Activated CD8-positive, alpha-beta memory T cell treated with anti-CD3 and anti-CD28 coated beads for 4 hours (primary cell): ENCODE measurements at places on chromosomes 2 and 18.

- no peak for DNase-seq
These were observed 144.8 kb downstream of the ARHGAP28 start for GRCh38 chr18:6874315-6874714.

DNA sequence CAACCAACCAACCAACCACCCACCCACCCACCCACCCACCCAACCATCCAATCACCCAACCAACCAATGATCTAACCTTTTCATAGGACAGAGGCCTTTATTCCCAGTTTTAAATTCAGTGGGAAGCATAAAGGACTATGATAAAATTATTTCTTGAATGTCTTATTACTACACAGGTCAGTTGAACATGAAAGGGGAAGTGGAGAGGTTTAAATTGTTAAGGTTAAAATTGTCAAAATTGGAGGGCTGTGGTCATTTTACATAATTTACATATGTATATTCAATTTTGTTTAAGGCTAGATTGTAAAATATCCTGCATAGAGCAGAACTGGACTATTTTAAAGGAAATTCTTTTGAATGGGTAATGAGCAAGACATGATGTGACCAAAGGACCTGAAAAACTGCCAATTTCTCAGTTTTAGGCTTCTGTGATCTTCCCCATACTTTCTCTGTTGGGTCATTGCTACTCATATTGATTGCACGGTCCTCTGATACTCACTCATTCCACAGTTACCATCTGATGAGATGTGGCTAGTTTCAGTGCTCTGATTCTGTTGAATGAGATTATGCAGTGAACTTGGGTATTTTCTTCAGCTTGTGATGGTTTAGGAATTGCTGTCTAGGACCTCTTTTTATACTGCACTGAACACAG lies 127.4 kb downstream of the PLCL1 start:
- DNase-seq, result no peak

DNA sequence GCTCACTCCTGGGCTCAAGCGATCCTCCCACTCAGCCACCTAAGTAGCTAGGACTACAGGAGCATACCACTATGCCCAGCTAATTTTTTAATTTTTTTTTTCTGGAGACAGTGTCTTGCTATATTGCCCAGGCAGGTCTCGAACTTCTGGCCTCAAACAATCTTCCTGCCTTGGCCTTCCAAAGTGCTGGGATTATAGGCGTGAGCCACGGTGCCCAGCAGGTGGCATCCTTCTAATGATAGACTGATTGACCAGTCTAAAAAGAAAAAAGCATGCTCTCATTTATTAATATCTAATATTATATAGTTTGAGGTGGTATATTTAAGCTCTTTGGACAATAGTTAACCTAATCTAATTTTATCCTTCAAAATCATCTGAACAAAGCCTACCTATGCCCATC lies 198.6 kb downstream of the CAMKMT start:
- DNase-seq, result no peak

DNA sequence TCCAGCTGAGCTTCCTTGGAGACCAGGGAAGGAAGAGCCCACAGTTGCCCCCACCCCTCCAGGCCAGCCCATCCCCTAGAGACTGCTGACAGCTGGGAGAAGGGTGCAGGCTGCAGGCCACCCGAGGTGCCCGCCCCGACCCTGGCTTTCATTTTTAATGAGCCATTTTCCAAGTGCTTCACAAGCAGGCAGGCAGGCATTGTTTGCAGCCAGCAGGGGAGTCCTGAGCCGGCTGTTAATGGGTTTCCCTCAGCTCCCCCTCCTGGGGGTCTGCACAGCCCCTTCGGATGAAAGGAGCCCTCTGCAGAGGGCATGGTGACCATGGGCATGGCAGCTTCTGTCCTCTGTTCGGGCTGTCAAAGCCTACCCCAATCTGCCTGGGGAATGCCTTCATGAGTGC lies 94.5 kb downstream of the ZBTB7C start:
- no peak for DNase-seq

GRCh38 chr2:174717273-174717672 lies 47.0 kb downstream of the CHRNA1 start:
- DNase-seq, result no peak

DNA sequence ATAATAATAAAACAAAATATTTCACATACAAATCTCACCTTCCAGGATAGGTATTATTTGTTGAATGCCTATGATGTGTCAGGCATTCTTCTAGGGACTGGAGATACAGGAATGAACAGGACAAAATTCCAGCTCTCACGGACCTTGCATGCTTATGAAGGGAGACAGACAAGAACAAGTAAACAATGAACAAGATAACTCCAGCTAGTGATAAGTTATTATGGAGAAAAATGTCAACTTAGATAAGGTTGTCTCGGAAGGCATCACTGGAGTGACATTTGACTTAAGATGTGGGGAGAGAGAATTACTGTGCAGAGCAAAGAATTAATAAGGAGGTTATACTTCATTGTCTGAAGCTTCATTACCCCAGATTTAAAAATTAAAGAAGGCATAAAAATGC lies 836.7 kb downstream of the SOCS6 start:
- DNase-seq, result no peak

GRCh38 chr2:174051741-174052583 lies 86.8 kb upstream of the SP3 start:
- no peak for DNase-seq

DNA sequence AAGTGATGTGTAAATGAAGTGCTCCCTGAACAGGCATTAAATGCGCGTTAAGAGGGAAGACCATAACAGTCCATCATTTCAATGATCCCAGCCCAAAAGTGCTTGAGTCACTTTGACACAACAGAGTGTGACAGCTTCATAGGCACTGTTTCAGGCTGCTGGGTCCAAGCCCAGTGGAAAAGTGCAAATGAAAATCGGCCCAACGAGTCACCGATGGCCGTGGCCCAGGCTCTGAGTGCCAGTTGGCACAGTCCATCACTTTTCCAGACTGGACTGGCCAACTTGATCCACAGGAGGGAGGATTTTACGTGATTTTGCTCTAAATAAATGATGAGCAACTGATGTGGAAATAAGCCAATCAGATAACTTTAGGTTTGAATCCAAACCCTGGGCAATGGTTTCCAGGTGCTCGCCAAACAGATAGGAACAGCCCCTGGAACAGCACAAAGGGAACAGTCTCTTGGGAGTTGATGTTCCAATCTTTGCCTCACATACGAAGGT lies 114.0 kb downstream of the SP3 start:
- no peak for DNase-seq

DNA sequence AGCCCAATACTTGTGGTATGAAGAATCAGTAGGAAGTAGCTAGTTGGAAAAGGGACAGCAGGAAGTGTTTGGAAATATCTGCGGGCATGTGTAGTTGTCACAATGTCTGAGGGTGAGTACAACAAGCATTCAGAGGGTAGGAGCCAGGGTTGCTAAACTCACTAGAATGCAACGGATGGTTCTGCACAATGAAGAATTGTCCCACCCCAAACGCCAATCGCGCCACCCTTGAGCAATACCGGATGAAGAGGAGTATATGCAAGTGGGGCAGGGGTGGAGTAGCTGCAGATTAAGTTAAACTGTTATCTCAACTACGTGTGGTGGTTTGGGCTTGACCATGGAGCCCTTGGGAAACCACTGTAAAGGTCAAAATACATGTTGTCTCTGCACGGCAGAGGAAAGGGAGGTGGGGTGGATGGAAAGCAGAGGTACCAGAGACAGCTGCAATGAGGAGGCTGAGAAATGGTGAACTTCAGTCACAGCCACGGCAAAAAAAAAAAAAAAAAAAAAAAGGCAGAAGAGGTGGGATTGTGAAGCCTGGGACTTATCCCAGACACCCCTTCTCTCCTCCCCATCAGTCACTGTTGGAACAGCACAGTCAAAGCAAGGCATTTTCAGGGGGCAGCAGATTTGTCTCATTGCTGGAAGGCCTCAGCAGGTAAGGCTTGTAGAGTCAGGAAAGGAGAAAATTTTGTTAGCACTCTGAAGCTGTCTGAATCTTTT lies 5.2 kb downstream of the CCL20 start:
- DNase-seq, result no peak

DNA sequence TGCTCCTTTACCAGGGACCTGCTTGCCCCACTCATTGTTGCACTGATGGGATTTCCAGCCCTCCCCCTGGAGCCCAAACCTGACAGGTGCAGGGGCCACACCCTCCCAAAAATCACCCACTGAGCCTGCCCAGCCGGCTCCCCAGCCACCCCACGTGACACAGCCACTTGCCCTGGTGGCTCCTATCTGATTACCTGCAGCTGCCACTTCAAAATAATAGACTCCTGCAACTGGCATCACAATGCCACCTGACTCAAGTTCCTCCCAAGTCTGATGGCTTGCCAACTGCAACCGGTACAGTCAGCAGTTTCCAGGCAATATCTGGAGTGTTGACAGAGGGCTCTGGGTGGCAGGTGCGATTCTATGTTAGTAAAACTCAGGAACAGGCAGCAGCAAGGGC lies 66.2 kb downstream of the CRACDL start:
- no peak for DNase-seq

DNA sequence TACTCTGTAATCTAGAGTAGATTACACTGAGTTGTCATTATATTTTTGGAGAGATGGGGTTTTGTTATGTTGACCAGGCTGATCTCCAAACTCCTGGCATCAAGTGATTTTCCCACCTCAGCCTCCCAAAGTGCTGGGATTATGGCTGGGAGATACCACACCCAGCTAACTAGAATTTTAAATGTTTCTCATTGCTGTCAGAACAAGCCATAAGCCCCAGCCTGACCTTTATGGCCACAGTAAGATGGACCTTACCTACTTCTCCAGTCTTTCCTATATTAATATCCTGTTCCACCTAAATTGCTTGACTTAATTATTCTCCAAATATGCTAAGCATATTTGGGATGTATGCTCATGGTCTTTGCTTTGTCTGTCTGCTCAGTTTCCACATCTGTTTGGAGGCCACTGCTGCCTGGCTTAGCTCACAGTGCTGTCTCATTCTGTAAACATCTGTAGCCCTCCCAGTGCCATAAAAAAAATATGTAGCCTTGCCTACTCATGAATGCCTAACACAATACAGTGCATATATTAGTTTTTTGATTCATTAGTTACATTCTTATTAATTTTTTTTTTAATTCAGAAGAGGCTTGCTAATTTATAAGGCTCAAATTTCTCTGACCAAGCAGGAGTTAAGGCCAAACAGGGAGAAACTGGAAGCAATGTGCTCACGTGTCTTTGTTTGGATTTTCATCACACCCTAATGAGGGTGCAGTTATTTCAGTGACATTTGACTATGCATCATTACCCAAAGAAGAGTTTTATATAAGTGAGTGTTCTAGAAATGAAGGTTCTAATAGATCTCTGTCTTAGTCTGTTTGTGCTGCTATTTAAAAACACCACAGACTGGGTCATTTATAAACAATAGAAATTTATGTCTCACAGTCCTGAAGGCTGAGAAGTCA lies 45.3 kb upstream of the PSME4 start:
- DNase-seq, result no peak

DNA sequence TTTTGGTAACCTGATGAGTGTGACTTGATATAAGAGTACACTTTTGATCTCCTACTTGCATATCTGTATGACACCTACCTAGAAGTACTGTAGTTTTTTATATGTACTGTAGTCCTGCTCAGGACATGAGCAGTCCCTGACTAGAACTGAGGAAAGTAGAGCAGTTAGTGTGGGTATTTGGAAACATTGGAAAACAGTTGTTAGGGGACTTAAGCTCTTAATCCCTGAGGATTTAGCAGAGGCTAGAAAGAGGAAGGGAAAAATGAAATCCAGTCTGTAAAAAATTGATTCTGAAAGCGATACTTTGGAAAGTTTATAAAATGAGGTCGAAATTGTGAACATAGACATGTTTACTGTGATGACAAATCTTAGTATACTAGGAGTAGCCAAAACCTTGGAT lies 125.6 kb downstream of the NCOA1 start:
- no peak for DNase-seq

DNA sequence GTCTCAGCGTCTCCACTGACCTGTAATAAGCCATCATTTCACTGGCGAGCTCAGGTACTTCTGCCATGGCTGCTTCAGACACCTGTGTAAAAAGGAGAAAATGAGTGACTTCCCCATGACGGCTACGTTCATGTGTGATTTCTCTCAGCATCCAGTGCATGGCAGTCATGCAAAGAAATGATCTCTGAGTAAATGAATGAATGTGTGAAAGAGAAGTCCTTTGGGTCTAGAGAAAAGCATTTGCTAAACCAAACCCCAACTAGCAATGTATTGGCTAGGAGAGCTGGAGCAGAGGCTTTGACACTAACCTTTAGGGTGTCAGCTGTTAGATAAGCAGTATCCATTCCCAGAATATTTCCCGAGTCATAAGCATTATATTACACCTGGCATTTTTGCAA lies 417 bp downstream of the IL1B start:
- no peak for DNase-seq

DNA sequence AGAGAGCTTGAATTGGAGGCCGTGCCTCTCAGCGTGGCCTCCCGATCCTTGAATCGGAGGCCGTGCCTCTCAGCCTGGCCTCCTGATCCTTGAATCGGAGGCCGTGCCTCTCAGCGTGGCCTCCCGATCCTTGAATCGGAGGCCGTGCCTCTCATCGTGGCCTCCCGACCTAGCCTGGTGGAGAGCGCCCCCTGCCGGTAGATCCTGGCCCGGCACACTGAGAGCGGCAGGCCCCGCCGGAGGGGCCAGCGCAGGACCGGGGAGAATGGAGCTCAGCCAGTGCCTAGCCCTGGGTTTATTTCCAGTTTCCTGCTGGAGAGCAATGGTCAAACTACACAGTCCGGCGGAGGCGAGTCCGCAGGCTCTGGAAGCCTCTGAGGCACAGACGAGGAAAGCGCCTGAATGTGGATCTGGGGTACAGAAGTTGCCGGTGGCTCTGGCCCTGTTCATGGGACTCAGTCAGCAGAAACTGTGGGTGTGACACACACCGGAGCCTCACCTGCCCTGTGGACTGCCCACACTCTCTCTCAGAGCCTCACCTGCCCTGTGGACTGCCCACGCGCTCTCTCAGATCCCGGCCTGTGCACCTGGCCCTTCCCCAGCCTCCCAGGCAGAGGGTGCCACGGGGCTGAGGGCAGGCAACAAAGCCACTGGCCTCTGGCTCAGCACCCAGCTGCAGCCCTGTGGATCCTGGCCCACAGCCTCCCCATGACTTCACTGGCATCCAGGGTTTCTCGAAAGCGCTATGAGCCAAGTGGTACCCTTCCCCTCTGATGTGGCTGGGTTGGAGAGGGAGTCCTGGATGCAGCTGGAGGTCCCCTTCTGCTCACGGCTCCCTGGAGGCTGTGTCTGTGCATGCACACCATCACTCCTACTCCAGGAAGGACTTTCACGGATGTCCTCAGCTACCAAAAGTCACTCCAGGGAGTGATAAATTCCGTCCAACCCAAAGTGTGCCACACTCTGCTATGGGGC lies 1.5 kb downstream of the IL36B start:
- no peak for DNase-seq

- DNase-seq, result no peak
These were observed 587.8 kb downstream of the ARHGAP15 start for GRCh38 chr2:143717053-143717452.

DNA sequence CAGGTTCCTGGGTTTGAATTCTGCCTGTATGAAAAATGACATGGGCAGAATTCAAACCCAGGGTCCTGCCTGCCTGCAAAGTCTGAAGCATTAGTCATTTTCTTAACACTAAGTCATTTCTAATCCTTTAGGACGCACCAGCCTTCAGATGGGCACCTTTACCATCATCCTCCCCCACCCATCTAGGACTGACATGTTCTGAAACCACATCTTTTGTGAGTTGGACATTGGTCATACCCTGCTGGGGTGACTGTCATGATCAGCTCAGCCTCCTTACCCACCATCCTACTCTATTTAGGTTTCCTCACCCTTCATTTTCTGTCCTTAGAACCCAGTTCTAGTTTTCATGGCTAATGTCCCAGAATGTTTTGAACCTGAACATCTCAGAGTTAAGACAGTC lies 104.9 kb downstream of the TRIB2 start:
- no peak for DNase-seq
